ENCODE measurements at places on chromosomes 16 and 17. TPM values are rescaled to one million over a fixed set of nuclear protein-coding genes. Genes with fewer than 3 reads are reported as not detected.

The FSCN2 gene
- 5.5 TPM for total RNA-seq

The TPPP3 gene
- 8.5 TPM for total RNA-seq

The MYLK3 gene
- 1.4 TPM for total RNA-seq

GRCh38 chr16:83402967-83403366 is 404.8 kb upstream of the HSBP1 start:
- DNase-seq = no peak

- no peak for DNase-seq
Measured at GRCh38 chr16:82264756-82265155, 94.7 kb upstream of the MPHOSPH6 start.

DNA sequence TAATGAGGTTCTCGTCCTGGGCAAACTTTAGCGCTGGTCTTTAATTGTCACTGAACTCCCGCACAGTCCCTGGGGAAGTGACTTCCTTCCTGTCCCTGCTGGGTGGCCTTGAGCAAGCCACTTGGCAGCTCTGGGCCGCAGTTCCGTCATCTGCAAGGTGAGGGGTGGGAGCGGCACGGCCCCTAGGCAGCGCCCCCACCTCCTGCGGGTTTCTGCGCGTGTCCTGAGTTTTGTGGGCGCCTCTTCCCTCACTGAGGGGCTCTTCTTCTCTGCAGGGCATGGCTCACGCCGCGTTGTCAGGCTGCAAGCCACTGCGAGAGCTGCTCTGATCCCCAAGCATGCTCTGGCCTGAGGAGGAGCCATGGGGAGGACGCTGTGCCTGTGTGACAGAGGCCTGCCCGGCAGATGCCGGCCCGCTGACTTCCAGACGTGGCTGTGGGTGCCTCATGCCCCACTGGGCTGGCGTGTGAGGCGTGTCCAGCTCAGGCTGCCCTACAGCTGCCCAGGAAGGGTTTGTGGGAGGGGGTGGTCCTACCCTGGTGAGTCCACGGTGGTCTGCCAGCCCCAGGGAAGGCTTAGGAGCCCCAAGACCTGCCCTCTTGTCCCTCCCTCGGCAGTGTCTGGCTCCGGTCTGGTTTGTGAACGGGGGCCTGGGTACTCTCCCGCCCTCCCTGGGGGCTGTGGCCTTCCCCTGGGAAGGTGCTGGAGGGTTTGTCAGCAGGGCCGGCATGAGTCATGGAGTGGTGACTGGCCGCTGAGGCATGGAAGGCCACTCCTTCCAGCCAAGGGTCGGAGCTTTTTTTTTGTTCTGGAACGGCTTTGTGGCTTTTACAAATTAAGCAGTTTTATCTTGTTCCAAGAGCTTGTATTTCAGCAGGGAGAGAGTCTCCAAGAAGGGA is 182.0 kb downstream of the SEC14L1 start:
- DNase-seq = peak; percentile 90

- DNase-seq = no peak
Measured at GRCh38 chr17:10051112-10051511, 146.0 kb upstream of the RCVRN start.

All from Calu3 (cell line).